Cerebellar nuclear complex (tissue), 1 donor: ENCODE measurements at places on chromosomes 13 and 19.
A peak's percentile ranks its signal among the peaks of the same experiment; 100 is the strongest.

DNA sequence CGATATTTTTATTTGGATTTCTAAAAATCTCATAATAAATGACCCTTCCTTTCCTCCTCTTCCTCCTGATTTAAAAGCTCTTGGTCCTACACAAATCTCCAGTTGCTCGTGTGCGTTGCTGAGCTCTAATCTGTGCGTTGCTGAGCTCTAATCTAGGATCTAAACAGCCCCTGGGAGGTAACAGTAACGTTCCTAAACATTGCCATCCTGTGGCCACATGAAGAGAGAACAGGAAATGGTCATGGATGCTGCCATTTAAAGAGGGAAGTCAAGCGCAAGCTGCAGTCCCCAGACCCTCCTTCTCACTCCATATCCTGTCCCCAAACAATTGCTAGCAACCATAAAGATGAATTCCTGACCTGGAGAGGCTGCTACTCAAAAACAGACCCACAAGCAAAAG, 170.8 kb downstream of the NUFIP1 start:
- no peak for DNase-seq

- no peak for DNase-seq
These were observed 457.1 kb downstream of the KLF12 start for GRCh38 chr13:73677048-73677601.

DNA sequence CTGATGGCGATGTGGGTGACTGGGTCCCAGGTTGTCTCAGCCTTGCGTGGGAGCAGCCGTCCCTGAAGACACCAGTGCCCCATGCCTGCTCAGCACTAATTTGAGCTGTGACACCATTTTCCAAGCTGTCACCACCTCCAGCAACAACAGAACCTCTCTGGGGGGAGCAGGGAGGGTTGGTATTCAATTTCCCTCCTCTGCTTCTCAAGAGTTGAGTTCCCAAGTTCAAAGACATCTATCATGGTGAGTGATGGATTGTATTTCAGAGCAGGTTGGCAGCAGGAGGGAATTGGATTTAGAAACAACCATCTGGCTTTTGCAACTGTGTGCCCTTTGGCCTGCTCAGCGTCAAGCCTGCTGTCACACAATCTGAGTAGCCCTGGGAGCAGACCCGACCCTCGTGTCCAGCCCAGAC, 46.9 kb upstream of the UQCRFS1 start:
- no peak for DNase-seq

DNA sequence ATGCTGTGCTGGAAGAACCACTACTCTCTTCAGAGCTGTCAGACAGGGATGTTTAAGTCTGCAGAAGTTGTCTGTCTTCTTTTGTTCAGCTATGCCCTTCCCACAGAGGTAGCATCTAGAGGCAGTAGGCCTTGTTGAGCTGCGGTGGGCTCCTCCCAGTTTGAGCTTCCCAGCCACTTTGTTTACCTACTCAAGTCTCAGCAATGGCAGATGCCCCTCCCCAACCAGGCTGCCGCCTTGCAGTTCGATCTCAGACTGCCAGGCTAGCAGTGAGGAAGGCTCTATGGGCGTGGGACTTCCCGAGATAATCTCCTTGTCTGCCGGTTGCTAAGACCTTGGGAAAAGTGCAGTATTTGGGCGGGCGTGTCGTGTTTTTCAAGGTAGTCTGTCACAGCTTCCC, 42.1 kb upstream of the UQCRFS1 start:
- no peak for DNase-seq

DNA sequence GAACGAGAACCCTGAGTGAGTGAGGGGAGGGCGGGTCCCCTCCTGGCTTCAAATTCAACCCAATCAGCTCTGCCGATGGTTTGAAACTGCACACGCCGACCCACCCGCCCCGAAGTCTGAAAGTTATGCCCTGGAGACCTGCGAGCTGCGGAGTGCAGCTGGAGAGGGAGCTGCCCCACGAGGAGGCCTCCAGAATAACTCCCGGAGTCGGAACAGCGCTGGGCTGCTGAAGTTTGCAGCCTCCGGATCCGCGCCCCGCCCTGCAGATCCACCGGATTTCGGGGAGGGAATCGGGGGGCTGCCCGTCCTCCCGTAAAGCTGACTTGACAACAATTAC, 7.0 kb downstream of the POU4F1 start:
- no peak for DNase-seq

- no peak for DNase-seq
These were observed 4.8 kb downstream of the NR2F6 start for GRCh38 chr19:17240826-17241399.

- peak; percentile 73 for DNase-seq
These were observed 29.1 kb downstream of the SHISA2 start for GRCh38 chr13:26022538-26023292.

DNA sequence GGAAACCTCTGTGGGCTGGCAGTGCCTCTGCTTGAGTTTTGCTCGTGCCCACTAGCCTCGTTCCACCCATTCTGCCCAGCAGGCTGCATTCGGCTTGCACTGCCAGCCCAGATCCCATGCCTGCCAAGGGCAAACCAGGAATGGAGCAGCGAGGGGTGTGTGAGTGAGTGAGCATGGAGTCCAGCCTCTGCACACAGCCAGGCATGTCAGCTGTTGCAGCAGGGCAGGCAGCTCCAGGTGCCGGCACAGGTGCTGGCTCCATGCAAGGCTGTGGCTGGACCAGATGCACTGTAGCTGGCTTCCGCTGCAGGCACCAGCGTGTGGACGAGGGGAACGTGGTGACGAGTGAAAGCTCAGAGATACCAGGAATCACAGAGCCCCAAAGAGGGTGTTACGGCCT, 64.5 kb downstream of the SPATA13 start:
- DNase-seq: no peak

DNA sequence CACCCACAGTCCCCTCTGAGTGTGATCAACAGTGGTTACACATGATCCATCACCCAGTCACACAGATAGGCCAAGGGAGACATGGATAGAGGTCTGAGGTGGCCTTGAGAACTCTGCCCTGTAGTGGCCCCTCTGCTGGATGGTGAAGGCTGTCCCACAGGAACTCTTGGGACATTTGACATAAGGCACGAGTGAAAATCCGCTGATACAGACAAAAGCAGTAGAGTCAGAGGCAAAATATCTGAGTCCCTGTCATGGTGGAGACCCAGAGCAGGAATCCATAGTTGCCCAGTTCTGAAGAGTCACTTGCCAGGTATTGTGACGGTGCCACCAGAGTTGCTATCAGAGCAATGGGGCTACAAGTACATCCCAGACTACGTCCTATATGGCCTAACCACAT, 18.8 kb upstream of the SLC25A30 start:
- DNase-seq: no peak

DNA sequence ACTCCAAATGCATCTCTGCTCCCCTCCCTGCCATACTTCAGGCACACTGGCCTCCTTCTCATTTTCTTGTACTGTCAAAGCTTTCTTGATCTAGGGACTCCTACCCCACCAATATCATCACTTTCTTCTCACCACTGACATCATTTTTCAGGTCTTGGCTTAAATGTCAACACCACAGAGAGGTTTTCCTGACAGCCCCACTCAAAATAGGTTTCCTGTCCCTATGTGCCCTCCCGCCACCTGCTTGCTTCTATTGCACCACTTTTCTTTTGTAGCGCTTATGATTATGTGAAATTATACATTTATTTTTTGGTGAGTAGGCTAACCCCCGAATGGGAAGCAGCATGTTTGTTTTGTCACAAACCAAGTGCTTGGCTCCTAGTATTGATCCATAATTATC, 164.6 kb downstream of the NDFIP2 start:
- DNase-seq: no peak

GRCh38 chr19:49216071-49216470, 58.5 kb downstream of the TRPM4 start:
- DNase-seq: no peak

- no peak for DNase-seq
These were observed 688 bp downstream of the ZNF606 start for GRCh38 chr19:58001895-58002369.

GRCh38 chr13:95533545-95534160, 18.9 kb upstream of the CLDN10 start:
- no peak for DNase-seq

DNA sequence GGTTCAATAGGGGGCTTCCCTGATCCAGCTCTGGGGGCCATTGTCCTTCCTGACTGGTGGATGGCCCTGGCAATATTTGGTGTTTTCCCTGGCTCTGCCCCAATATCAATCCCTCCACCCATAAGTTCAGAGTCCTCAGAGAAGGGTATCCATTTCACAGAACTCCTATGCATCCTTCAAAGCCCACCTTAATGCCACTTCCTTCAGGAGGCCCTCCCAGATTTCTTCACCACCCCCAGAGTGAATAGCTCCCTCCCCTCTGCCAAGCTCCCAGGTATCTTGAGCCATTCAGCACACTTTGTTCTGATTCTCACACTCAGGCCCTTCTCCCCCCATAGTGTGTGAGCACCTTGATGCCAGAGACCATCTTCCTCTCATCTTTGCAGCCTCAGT, 5.8 kb downstream of the PPP1R14A start:
- no peak for DNase-seq

GRCh38 chr19:35236638-35237400, 8.3 kb upstream of the FAM187B start:
- no peak for DNase-seq

DNA sequence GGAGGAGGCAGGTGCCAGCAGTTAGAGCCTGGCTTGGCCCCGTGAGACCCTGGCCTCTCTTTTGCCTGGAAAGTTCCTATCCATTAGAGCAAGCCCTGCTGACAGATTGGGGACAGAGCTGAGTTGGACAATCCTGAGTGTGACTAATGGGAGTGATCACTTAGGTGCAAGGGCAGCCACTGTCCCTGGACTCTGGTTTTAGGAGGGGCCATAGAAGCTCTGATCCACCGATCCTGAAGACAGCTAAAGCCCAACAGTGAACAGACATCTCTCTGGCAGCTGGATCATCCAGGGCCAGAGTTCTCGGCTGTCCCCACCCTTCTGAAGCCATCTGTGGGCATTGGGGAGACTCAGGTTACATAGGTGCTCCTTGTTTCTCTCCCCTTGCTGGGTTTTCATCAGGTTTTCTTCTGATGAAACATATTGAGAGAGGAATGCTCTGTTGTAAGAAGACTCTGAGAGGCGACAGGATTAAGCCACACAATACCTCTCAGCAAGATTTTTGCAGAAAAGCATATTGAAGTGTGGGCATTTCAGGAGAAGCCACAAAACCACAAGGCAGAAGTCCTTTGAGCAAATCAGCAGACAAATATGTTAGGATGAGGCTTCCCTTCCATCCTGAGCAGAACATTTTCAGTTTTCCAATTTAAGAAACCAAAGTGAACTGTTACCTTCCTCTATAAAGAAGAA, 288.0 kb upstream of the MAB21L1 start:
- no peak for DNase-seq

GRCh38 chr13:104979281-104980030, 1556.0 kb downstream of the EFNB2 start:
- no peak for DNase-seq

DNA sequence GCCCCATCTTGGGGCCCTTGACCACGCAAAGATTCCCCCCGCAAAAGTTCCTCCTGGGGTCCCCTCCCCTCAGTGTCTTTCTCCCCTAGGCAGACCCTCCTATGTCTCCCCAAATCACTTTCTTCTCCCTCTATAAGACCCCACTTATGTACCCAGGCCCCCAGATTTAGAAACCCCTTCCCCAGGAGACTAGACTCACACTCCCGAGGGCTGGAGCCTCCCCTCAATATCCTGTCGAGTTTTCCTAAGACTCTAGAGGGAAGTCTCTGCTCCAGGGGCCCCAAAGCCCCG, 1.4 kb downstream of the SLC1A5 start:
- no peak for DNase-seq

DNA sequence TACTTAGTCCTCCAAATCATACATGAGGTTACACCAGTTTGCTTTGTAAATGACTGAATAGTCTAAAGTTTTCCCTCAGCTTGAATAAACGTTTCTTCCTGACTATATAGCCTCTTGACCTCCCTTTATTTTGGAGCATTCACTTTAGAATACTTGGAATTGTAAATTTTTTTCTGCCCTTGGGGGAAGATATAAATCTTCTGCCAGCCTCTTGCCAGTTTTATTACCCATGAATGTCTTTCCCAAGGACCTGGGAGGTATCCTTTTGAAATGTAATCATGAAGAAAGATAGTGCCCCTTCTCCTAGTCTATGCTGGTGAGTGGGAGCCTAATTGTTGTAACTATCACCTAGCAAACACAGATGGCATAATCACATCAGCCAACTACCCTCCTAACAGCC, 2033.9 kb upstream of the PCDH20 start:
- no peak for DNase-seq

DNA sequence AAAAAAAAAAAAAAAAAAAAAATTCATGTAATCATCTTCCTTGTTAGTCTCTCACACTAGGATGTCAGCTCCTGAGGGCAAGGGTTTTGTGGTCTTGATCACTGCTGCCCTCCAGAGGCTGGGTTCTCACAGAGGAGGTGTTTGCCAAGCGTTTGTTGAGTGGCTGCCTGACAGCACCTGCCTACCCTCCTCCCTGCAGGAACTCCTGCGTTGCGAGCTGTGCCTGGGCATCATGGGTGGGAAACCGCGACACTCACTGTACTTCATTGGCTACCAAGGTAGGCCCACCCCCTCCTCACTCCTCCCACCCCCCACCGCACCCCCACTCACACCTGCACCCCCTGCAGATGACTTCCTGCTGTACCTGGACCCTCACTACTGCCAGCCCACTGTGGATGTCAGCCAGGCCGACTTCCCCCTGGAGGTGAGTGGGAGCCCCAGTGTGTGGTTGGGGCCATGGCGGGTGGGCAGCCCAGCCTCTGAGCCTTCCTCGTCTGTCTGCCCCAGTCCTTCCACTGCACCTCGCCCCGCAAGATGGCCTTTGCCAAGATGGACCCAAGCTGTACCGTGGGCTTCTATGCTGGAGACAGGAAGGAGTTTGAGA, 8.1 kb downstream of the ATG4D start:
- no peak for DNase-seq

- no peak for DNase-seq
These were observed 121.5 kb upstream of the SLC10A2 start for GRCh38 chr13:103187721-103188156.

DNA sequence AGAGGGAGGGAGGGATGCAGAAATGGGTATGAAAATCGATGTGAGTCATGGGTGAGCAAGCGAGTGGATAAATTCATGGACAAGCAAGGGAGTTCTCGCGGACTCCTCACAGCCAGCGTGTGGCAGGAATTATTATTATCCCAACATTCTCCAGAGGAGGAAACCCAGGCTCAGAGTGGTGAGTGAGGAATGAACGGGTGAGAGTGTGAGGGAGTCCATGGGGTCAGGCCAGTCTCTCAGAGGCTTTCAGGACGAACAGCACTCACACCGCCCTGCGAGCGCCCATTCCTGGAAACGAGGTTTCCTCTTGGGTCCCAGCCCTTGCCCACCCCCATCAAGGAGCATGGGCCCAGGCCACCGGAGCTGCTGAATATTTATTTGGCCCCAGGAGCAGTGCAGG, 6.3 kb upstream of the DNAAF3 start:
- DNase-seq: no peak

- DNase-seq: no peak
These were observed 272.0 kb downstream of the UQCRFS1 start for GRCh38 chr19:28940751-28941500.

GRCh38 chr13:67438465-67438864, 208.3 kb upstream of the PCDH9 start:
- no peak for DNase-seq

DNA sequence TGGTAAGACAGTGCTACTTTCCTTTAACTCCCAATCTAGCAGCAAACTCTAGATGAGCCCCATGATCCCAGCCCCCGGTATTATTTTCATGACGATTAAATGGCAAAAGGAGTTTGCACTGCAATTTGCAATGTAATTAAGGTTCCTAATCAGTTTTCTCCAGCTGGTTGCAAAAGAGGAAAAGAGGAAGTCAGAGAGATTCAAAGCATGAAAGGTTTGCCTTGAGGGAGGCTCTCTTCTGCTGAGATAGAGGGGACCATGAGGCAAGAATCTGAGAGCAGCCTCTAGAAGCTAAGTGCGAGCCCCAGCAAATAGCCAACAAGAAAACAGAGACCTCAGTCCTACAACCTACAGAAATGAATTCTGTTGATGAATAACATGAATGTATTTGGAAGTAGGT, 527.1 kb downstream of the UQCRFS1 start:
- DNase-seq: no peak
